ENCODE measurements at places on chromosomes 4 and X.

- DNase-seq = no peak
These were observed 793 bp downstream of the TSPAN7 start for GRCh38 chrX:38561951-38562719.

GRCh38 chrX:31392513-31392912, 320.7 kb upstream of the FTHL17 start:
- no peak for DNase-seq

DNA sequence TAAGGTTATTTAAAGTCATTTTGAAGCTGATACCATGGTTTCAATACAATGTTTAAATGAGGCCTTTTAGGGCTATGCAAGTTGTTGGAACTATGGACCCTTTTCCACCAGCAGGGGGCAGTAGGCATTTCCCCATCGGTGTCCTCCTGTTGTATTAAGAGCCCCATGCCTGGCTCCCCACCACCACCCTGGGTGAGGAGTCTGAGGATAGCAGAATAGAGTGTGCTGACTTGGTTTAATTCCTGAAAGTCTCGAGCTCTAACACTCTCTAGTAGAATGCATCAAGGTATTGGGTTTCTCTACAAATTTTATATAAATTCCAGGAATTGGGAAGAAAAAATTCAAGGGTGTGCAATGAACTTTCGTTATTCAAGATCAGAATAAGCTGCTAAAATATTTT, 234.8 kb upstream of the JADE1 start:
- DNase-seq = no peak

DNA sequence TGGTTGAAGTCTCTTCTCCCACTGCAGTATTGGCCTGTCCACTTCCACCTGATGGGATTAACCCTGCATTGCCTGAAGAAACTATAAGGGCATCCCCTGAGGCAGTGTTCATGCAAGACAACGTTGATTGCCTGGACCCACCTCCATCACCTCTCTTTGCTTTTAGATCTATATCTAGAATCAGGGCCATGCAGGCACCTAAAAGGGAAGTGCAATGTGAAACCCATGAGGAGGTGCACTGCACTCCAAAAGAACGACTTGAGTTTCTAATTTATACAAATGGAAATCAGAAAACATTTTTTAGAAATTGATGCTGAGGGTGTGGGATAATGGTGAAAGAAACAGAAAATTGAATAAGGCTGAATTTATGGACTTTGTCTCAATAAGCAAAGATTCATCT, 694.4 kb downstream of the TRAM1L1 start:
- no peak for DNase-seq

GRCh38 chr4:152321923-152322322, 214.0 kb downstream of the FBXW7 start:
- DNase-seq = no peak

DNA sequence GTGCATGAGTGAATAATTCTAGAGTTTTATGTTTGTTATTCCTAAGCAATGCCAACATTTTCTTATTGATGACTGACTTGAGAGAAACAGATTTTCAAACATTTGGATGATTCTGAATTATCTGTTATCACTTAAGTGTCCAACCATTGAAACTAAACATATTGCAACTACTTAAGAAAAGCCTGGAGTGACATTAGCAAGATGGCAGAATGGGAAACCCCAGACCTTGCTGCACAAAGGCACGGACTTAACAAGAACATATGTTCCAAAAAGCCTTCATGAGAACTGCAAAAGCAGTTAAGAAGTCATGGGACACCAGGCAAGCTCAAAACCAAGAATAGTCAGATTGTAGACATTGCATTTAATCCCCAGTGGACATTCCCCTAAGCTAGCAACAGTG, 215.1 kb downstream of the DCHS2 start:
- DNase-seq = no peak

- no peak for DNase-seq
These were observed 135.7 kb downstream of the QDPR start for GRCh38 chr4:17376205-17376604.

DNA sequence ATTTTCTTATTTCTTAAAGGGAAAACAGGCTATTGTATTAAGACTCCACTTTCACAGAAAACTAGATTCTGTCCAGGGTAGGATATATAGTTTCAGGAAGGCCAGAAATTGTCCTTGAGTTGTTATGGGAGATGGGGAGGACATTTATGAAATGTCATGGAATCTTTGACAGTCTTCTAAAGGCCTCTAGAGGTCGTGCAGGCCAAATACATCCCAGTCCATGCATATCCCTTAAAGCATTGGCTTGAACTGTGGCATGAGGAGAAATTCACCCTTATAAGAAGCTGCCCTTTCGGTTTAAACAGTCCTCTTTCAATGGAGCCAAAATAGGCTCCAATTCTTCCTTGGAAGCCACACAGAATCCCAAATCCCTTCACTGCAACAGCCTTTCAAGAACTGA, 183.6 kb upstream of the NOCT start:
- DNase-seq = no peak

- no peak for DNase-seq
These were observed 663 bp downstream of the CXorf38 start for GRCh38 chrX:40646489-40647306.

DNA sequence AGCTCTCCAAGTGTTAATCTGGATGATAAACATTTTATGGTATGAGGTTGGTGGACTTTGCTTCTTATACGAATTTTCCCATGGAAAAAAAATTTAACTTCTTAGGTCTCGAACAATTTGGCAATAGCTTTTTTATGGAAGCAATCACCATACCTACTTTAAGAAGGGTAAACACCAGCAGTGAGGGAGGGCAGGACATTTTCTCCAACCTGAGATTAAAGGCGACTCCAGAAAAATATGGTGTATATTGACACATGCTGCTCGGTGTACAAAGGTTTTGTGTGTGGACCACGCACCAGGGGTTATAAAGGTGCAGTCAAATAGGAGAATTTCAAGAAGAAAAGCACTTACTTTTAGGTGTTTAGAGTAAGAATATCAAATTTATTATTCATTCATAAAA, 34.2 kb upstream of the SULT1E1 start:
- no peak for DNase-seq

DNA sequence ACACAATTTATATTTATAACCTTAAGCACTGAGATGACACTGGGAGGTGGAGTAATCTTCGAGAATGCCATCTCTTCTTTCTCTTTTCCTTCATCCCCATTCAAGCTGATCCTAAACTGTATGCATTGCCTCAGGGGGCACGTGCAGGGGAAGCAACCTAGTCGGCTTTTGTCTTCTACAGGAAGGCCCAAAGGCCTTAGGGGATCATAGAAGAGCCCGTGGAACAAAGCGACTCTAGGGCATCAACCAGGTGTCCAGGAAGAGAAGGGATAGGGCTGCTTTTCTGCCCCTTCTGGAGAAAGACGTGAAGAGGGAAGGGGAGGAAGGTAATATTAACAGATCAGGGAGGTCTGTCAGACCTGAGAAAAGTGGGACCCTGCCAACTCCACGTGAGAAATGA, 6.9 kb upstream of the TLR8 start:
- DNase-seq = no peak

DNA sequence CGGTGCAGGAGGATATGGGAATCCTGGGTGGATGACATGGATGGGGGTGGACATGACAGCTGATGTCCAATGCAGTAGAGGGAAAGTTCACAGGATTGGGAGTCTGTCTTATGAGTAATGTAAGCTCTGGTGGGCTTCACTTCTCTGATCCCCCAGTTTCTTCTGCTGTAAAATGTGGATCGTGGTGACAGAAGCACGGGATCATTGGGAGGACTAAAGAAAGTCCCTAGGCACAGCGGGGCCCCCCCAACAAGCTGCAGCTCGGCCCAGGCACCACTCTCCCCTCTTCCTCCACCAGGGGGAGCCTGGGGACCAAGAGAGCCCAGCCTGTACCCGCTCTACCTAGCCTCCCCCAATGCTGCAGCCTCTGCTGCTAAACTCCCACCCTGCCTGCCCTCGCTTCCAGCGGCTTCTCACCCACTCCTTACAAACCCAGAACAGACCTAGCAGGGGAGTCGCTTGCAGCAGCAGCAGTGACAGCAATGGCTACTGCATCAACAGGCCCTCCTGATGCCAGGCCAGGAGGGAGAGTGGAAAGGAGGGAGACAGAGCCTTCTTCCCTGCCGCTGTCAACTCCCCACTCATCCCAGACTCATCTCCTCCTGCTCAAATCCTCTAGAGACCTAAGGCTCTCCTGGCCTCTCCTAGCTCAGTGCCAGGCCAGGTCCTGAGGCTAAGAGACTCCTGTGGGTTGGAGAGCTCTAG, 36.1 kb upstream of the IQSEC2 start:
- no peak for DNase-seq

- DNase-seq = peak; percentile 98
These were observed 46.9 kb downstream of the ACOX3 start for GRCh38 chr4:8393593-8394038.

DNA sequence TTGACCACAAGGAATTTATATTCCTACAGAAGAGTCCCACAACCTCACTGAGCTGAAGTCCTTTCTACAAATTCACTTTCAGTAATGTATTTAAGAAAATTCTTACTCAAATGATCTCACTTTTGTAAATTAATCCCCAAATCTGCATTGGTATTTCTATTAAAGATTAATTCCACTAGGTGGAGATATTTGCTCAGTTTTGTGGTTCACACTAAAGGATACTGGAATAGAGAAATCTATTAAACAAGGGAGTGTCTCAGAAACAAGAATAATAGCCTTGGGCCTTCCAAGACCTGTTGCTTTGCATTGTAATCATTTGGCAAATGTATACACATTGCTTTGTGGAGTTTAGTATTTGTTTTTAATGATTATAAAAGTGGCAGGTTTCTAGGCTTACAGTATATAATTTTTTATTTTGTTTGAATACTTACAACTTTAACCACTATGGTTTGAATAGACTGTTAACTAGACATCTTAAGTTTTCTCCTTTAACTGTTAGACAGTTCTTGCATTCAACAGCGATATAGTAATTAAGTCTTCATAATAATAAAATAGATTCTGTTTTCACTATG, 25.9 kb downstream of the CFAP299 start:
- DNase-seq = no peak

- DNase-seq = no peak
These were observed 35.7 kb upstream of the GABRQ start for GRCh38 chrX:152601848-152602616.

Data from AG09309 (cell line).